ENCODE measurements at places on chromosomes 7 and 10.

DNA sequence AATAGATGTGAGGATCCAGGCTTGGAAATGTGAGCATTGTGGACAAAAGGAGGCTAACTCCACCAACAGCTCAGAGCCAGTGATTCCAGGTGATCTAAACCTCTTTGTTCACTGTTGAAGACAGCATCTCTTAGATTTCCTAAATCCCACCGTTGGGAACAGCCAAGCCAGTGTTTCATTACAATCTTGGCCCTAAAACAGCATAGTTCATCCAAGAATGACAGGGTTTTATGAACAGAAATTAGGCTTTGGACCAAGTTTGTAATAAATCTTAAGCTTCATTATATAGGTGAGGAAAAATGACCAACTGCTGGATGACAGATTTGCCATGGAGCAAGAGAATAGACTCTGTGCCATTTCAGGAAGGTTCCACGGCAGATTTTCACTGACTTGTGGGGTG is 65.8 kb downstream of the MTURN start:
- no peak for DNase-seq

- peak; percentile 90 for DNase-seq
Observed at GRCh38 chr10:69375307-69376151, 41.2 kb downstream of the TACR2 start.

DNA sequence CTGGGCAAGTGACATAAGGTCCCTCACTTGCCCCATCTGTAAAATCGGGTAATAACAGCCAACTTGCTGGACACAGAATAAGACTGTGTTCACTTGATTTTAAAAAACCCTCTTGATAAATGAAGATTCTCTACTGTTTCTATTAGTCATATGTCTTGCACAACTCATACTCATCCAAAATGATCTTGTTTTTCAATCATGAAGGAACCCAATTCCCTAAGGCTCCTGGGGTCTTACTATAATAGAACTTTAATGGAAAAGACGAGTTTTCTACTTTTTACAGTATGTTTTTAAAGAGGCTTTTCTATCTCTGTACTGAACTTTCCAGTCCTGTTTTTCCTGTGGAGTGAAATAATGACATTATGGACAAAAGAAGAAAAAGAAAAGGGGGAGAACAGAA is 103.8 kb downstream of the ARID5B start:
- no peak for DNase-seq

DNA sequence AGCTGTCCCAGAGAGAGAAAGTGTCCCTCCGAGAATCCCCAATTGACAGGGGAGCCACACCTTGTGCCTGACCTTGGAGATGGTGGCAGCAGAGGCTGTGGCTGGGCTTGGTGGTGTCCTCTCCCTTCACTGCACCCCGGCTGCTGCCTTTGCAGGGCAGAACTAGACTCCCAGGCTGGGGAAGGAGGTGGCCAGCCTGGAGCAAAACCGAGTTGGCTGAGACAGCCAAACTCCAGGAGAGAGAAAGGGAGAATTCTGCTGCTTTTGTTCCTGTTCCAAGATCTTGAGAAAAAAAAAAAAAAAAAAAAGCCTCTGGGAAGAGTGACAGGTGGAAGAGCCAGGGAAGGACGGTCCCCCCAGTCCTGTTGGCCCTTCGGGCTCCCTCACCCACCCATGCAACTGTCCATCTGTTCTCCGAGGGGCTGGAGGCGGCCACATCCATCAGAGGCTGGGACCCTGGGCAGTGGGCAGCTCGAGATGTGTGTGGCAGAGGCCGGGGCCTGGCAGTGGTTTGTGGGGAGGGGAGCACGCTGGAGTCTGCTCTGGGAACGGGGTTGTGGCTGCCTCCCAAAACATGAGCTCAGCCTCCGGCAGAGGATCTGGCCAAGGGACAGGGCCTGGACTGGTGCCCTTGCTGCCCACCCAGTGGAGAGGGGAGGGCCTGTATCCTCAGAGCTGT is 35.5 kb downstream of the CLIP2 start:
- DNase-seq, result no peak

GRCh38 chr10:76085817-76086167 is 654.4 kb downstream of the LRMDA start:
- DNase-seq, result no peak

DNA sequence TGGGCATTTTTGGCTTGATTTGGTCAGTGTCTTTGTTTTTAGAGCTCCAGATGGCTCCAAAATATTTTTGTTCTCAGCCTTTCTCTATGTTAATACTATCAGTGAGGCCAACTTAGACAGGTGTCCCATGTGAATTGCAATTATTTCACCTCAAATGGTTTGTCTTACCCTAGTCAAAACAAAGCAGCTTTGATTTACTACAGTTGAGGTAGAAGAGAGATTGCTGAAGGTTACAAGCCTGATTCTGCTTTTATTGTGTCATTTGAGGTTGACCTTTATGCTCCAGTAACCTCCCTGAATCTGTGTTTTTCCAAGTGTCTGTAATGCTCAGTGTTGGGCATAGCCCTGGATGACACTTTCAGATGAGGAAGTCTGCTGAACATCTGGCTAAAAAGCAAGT is 882.9 kb downstream of the NRG3 start:
- no peak for DNase-seq

- no peak for DNase-seq
Observed at GRCh38 chr7:44057181-44057848, 8.1 kb downstream of the PGAM2 start.

- DNase-seq, result peak; percentile 43
Observed at GRCh38 chr7:6615723-6616555, 529 bp downstream of the ZNF853 start.

DNA sequence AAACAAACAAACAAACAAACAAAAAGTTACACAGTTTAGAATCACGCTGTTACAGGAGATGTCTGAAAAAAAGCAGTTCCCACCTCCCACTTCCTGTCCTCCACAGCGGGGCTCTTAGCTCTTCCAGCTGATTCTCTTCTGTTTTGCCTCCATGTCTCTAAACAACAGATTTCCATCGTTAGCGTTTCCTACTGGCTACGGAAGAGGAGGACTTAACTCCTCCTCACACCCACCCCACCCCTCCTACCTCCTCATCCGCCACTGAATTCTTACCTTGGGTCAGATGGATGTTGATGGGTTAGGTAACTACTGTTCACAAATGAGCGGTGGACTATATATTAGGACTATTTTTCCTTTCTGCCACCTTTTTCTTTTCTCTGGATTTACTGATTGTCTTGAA is 36.8 kb upstream of the NUB1 start:
- DNase-seq, result no peak

GRCh38 chr10:60536529-60537114 is 146.9 kb upstream of the ANK3 start:
- no peak for DNase-seq

DNA sequence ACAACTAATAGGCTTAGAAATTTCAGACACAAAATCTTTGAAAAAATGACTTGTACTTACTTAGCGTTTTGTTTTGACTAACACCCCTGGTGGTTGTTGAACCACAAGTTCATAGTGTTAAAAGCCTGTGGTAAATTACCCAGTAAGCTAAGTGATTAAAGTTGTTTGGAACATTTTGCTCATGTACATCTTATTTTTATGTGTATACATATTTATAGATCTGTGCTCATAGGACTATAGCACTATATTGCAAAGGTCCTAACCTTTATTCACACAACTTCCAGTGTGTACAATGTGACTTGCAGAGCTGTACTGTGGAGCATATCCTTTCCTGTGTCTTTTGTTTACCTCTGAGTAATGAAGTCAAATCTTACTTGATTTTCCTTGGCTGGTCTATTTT is 79.6 kb downstream of the BMPR1A start:
- no peak for DNase-seq

DNA sequence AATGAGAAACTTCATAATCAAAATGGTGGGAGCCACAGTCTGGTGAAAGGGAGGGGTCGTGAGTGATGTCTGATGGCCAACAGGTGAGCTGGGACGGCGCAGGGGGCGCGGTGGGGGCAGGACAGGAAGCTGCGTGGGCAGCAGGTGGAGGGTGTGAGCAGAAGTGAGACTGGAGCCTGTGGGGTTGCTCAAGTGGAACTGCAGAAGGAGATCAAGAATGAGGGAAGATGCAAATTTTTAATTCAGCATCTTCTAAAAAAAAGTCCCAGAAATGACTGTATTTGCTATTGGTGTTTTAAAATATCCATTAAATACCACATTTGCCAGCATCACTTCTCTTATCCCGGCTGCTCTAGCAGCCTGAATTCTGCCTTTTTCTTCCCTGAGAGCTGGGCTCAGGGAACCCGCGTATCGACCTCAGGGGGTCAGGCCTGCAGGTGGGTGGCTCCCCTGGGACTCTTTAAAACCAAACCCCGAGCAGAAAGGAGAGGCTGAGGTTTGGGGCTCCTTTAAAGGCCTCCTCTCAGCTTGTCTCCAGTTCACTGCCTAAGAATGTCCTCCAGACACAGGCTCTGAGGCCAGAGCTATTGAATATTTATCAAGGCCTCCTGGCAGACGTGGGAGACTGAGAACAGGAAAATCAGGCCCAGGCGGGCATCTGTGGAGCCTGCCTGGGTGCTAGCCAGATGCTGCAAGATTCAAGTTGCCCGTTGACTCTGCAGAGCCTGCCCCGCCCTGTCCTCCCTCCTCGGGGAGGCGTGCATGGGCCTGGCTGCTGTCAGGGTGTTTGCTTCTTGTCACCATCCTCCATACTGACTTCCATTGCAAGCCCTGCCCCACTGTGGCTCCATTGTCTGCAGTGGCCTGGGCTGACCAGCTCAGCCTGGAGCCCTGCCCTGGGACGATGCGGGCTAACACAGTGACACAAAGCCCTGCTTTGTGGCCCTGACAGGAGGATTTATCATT is 53.9 kb downstream of the SYPL1 start:
- DNase-seq, result no peak

DNA sequence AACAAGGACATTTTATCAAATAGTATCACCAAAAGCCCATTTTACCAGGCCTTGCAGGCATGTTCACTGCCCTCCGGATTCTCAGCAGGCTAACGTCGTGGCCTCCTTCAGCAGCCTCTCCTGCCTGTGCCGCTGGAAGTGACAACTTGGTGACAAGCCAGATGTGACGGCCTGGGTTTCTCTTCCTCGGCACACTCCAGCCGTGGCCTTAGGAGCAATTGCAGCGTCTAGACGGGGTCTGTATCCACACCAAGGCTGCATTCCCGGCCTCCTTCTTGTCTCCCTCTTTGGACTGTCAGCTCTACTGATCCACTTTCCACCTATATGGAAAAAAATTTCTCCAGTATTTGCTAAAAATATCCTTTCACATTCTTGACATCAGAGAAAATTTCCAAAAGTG is 145.3 kb upstream of the MGMT start:
- no peak for DNase-seq

GRCh38 chr10:103819493-103819892 is 35.9 kb downstream of the SH3PXD2A start:
- no peak for DNase-seq

GRCh38 chr10:55631071-55631654 is 729.9 kb downstream of the ZWINT start:
- no peak for DNase-seq

DNA sequence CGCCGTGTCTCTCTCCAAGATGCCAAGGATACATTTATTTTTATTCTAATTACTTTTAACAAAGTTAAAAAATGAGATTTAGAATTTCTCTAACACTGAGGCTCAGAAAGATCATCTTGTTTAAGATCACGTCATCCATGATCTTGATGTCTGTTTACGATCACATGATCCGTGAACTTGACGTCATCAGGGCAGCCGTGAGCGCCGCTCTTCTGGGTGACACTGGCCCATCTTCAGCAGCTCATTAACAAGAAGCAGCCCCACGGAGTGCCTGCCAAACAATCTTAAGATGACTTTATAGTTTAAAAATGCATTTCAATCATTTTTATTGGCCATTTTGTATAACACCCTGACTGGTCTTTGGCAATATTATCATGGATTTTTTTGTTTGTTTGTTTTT is 291.1 kb upstream of the PRKCQ start:
- DNase-seq, result no peak

GRCh38 chr7:24113506-24113905 is 170.5 kb upstream of the NPY start:
- no peak for DNase-seq

- no peak for DNase-seq
Observed at GRCh38 chr7:97313900-97314299, 196.4 kb downstream of the SDHAF3 start.

GRCh38 chr10:111974325-111974724 is 209.2 kb downstream of the GPAM start:
- DNase-seq, result no peak

GRCh38 chr10:124370426-124370825 is 48.3 kb downstream of the OAT start:
- no peak for DNase-seq

GRCh38 chr7:138195151-138195571 is 118.9 kb downstream of the AKR1D1 start:
- no peak for DNase-seq

DNA sequence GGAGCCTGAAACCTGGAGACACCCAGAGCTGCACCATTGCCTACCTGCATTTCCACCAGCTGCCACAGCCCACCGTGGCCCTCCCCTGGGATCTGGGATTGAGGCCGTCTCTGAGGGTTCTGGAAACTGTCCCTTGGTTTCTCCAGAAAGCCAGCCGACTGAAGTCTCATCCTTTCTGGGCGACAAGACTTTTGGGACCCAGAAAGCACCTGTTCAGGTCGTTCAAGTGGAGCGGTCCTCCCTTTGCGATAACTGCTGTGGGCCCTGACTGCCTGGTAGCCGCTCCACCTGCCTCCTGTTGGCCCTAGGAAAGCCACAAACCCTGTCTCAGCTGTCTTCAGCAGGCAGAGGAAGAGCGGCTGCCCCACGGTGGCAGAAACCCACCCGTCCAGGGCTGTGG is 346.0 kb upstream of the MKI67 start:
- no peak for DNase-seq

- DNase-seq, result no peak
Observed at GRCh38 chr7:12357508-12357907, 46.2 kb downstream of the VWDE start.

- peak; percentile 82 for DNase-seq
Observed at GRCh38 chr7:132933072-132933458, 148.8 kb downstream of the CHCHD3 start.

- DNase-seq, result no peak
Observed at GRCh38 chr10:123144697-123145541, 3.0 kb upstream of the HMX2 start.

DNA sequence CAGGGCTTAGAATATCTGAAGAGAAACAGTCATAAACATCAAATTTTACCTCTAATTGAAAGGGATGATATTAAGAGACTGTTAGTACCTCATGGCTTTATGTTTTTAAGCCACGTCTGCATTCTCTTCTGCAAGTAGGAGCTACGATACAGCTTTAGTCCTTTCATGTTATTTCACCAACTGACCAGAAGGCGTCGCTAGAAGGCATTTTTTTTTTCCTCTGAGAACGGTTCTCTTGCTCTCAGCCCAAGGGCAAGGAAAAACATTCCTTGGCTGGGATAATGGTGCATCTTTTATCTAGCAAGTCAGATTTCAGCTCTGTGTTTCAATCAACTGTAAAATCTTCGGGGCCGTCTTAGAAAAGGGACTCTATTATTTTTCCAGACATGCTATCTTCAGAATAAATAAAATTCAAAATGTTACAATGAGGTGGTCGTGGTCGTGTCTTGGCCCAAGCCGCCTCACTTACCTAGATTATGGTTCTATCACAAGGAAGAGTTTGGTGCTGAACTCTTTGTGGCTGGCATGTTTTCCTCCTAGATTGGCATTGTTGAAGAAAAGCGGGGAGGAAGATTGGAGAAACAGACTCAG is 41.6 kb upstream of the LYZL2 start:
- DNase-seq, result peak; percentile 37

Measured in NCI-H226 (cell line).